ENCODE measurements at places on chromosomes 16 and 17.

DNA sequence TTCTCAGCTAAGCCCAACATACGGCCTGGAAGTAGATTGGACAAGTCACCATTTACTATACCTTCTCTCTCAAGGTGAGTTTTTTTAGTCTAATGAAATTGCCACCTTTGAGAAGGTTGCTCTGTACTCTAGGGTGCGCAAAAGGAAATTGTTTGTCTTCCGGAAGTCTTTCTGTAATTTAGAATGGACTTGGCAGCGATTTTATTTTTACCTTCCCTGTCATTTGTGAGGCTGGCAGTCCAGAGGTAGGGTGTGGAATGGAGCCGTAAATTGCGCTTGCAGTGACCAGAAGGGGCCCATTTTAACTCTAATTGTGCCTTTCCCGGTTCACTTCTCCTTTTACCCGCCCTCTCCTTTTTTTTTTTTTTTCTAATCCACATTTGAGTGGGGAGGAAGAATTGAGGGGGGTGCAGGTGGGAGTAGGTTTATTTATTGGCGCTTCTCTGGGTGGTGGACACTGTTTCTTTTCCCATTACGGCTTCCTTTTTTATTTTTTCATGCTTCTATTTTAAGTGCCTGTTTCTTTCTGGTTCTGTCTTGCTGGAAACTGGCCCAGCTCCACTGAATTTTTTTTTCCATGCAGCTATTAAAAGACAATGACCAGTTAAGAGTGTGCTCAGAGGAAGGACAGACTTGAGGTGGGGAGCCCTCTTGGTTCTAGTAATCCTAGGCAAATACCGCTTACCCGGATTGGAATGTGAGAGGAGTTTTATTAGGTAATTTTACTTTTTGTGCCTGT is 89.7 kb upstream of the CLEC18A start:
- DNase-seq = peak; percentile 37

DNA sequence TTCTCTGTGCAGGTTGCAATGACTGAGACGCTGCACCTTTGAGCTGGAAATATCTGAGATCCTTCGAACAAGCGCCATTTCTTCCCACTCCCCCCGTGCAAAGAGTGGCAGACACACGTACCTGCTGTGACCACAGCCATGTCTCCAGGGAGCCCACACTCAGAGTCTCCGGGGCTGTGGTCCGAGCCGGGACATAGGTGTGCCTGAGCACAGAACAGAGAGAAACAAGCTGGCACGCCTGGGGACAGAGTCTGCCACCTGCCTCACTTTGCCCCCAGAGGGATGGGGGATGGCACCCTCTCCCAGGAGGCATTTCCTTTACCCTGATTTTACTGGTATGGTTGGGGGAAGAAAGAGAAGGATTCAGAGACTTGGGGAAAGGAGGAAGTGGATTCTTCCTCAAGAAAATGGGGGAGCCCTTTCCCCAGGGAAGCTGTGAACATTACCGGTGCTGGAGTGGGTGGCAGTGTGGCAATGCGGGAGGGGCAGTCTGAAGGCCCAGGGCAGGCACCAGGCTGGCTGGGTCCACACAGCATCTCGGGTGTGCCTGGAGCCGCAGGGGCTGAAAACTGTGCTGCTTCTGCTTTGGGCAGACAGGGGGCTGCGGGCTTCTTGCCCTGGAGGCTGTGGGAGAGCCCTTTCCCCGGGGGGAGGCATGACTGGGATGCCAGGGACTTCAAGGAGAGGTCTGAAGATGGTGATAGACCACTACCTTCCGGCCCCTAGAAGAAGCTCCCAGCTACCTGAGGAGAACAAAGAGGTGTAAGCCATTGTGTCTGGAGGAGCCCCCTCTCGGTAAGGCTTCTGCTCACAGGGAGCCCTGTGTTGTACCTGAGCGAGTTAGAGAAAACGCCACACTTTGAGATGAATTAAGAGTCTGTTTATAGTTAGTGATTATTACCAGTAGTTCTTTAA is 6.6 kb upstream of the PIK3R6 start:
- no peak for DNase-seq

DNA sequence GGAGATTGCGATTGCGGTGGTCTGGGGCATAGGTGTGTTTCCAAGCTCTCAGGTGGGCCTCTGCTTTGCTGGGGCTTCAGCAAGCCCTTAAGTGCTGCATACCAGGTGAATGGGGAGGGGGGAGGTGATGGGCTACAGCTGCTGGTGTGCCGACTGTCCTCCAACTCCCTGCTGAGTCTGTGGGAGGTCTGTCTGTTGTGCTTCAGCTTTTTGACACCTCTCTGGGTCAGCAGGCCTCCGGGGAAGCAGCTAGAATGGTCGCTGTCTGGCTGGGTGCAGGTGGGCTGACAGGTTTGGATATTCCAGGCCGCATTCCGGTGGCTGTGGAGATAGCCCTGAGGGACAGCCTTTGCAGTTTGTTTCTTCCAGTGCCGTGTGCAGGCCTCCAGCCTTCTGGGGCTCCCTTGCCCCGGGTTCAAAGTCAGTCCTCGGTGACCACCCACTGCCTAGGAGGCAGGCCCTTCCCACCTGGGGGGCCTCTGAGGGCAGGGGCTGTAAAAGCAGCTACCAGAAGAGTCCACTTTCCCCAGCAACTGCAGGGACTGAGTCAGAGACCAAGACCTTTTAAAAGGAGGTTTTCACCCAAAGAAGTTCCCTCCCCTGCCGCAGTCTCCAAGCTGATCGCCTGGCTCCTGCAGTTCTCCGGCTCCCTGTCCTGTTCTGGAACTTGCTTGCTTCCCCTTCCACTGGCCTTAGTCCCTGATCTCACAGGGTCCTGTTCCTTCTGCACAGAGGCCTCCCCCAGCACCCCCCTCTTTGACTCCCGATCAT is 2.0 kb upstream of the TTYH2 start:
- peak; percentile 40 for DNase-seq

- DNase-seq = no peak
Observed at GRCh38 chr17:62119373-62119772, 54.3 kb upstream of the MED13 start.

DNA sequence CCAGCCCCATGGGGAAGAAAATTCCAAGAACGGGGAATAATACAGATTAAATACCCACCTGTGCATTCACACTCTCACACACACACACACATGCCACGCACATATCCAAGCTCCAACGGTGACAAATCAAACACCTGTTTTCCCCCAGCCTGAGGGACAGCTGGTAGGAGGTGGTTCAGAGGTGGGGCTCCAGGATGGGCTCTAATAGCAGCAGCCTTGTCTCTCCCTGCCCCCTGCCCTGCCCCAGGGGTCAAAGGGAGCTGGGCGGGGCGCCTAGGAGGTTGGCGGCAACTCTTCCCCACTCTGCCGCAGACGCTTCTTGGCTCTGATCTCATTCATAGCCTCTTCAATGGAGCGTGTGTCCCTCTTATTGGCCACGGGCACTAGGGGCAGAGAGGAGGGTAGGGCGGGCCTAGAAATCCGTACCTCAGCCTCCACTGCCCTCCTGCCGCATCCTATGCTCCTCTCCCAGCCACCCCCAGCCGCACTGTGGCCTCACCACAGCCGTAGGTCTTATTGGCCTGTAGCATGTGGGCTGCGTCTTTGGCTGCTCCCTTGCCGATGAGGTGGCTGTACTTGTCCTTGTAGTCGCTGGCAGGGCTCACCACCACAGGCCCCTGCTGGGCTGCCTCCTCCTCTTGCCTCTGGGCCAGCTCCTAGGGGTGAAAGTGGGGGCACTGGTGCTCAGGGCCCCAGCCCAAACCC is 8.2 kb downstream of the SPAG7 start:
- DNase-seq = no peak

- no peak for DNase-seq
Observed at GRCh38 chr16:50502616-50503011, 45.6 kb upstream of the NKD1 start.

DNA sequence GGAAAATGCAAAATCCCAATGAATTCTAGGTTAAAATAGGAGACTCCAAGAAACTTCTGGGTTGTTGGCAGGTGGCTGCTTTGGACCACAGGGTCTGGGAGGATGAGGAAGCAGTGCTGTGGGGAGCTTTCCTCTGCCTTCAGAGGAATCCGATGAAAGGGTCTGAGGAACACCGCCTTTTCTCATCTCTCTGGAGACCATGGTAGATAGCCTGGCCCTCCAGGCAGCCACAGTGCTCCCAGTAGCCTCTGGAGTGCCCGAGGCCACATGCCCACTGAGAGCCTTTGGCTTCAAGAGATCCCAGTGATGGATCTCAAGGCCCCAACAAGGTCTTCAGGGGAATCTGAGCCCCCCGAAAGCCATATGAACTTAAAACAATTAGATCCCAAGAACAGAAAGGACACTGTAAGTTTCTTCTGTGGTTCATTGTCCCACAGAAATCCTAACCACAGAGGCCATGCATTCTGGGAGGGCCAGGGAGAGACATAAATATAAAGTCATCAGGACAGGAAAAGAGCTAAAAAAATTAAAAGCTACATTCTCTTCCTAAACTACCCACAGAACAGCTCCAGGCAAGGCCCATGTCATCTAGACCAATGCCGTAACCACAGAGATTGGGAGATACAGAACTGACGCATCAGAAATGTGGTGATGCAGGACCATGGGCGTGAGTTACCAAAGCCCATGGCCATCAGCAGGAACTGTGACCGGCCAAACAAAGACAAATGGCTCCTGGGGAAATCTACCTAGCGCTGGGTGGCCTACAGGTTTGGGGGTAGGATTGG is 24.3 kb downstream of the TK2 start:
- DNase-seq = no peak

DNA sequence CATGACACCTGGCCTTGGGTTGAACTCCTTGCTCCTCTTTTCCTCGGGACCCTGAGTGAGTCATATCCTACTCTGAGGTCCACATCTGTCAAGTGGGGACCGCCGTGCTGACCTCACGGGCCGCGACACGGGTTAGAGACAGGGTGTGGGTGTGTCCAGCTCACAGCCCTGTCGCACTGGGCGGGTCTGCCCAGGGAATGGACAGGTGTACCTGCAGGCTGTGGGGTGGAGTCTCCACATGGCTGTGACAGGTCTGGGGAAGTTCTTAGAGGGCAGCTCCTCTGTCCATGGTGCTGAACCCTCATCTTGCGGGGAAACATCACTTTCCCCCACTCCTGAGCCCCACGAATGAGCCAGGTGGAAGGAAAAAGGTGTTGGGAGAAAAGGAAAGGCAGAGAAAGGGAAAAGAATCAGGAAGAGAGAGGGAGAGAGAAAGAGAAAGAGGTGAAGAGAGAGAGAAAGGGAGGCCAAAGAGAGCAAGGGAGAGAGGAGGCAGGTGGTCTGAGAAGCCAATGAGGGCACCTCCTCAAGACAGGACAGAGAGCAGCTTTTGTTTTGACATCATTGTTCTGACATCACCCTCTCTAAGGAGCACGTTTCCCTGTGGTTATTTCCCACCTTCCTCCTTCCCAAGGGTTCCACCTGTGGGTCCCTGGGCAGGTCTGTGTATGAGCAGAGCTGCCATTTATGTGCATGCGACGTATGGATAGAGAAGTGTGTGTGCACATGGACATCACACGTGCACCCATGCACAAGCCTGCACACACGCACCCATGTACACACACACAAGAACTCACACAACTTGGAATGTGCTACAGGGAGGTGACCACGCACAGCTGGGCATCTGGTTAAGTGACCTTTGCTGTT is 32.6 kb upstream of the CBFA2T3 start:
- peak; percentile 48 for DNase-seq

DNA sequence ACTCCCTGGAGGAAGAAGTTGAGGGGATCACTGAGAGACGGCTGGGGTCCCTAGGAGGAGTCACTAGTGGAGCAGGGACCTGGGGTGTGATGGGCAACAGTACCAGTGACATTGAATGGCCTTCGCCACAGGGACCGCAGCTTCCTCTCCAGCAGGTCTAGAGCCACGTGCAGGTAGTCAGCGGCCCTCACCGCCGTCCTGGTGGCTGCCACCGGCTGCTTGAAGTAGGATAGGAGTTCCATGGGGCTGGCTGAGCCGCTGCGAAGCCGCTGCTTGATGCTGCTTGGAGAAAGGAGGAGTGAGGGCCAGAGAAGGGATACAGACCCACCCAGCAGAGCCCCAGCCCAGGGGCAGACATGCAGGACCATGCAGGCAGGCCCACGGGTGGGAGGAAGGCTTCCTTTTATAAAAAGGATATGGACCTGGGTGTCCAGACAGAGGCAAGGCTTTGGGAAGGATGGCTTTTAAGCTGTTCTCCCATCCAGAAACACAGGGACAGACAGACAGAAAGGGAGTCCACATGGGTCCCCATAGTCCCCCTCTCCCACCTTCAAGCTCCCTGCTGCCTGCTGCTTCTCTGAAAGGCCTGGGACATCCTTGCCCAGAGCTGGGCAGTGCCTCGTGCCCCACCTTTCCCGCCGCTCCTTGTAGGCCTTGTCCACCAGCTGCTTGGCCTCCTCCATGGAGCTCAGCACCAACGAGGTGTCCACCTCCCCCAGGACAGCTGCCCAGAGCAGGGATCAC is 827 bp downstream of the MPO start:
- DNase-seq = no peak

GRCh38 chr16:20598832-20599469 is 22.8 kb upstream of the ACSM2B start:
- DNase-seq = no peak

- no peak for DNase-seq
Observed at GRCh38 chr16:86819533-86819892, 241.2 kb downstream of the FOXL1 start.

- no peak for DNase-seq
Observed at GRCh38 chr16:79517156-79517555, 83.4 kb downstream of the MAF start.
